Ovary (tissue), 10 donors: ENCODE measurements at places on chromosomes 1 and 21. TPM values are rescaled to one million over a fixed set of nuclear protein-coding genes. Genes with fewer than 3 reads are reported as not detected.

The AMPD1 gene
- polyA plus RNA-seq = 1.8 TPM

The TFF2 gene
- polyA plus RNA-seq = not detected

The ENTREP3 gene
- polyA plus RNA-seq = 11.8 TPM

DNA sequence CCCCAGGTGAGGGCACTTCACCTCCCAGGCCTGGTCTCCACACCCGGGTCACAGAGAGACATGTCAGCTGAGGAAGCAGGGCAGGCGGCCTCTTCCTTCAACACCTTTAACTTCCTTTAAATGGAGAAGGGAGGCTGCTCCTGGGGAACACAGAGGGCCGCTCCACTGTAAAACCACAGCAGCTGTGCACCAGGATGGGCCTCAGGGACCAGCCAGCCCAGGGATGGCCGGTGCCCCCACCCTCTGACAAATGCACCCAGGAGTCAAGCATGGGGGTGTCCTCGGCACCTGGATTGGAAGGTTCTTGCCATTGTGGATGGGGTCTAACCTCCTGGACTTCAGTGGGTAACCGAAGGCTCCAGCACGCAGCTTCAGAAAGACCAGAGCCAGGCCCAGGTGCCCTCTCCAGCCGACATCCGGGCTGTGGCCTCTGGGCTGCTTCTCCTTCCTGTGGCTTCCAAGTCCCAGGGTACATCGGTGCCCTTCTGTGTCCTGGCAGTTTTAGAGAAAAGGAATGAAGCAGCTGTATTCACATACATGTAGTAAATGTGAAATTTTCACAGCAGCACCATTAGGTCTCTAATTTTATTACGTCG lies 121.7 kb upstream of the COL6A1 start:
- no peaks in the 10 kb centered on the region for H3K36me3 ChIP-seq
- H3K27ac ChIP-seq = no peak overlapping the region
- DNase-seq = no peak
- H3K4me3 ChIP-seq = no peak overlapping the region
- H3K4me1 ChIP-seq = no peaks in the 10 kb centered on the region
- H3K27me3 ChIP-seq = no peaks in the 10 kb centered on the region

DNA sequence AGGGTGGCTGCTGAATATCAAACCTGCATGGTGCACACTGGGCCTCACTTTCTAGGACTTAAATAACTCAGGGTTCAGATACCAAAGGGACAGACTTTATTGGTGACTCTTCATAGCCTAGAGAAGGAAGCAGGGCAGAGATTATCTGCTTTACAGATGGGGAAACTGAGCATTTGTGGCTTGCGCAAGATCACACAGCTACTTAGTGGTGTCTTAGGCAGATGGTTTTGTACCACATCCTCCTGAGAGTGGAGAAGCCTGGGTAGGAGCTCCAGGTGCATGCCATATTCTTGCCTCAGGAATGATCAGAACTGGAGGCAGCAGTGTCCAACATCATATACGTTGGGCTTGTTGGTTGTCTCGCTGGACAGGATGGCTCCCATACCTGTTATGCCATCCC lies 6.8 kb upstream of the DPH2 start:
- no peaks in the 10 kb centered on the region for H3K27me3 ChIP-seq
- H3K36me3 ChIP-seq = no peaks in the 10 kb centered on the region
- H3K27ac ChIP-seq = no peak overlapping the region
- no peak for DNase-seq

DNA sequence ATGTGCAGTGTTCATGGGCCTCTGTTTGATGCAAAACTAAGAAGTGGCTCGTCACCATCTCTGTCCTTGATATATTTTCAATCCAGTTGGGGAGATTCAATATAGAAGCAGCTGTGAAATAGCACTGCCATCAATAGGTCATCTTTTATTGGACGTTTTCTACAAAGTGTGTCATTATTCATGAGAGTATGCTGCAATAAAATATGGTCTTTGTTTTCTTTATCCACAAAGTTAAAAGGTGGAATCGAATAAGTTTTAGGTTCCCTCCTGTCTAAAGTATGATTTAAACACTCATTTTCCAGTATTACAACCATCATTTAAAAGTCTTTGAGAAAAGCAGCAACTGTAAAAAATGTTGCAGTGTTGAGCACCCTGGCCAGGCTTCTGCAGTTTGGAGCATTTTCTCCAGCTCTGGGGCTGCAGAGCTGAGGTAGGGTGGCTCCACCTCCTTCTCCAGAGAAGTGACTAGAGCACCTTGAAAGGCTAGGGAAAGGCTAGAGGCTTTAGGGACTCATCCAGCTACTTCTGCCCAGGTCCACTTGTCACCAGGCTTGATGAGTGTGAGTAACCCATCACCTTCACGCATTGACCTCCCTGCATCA lies 56.5 kb upstream of the DNAH14 start:
- no peak overlapping the region for H3K27ac ChIP-seq
- H3K4me1 ChIP-seq = no peaks in the 10 kb centered on the region
- no peak overlapping the region for H3K4me3 ChIP-seq
- no peak for DNase-seq
- no peaks in the 10 kb centered on the region for H3K27me3 ChIP-seq
